Cerebellum (tissue), 4 donors: ENCODE measurements at places on chromosomes 12 and 14.

DNA sequence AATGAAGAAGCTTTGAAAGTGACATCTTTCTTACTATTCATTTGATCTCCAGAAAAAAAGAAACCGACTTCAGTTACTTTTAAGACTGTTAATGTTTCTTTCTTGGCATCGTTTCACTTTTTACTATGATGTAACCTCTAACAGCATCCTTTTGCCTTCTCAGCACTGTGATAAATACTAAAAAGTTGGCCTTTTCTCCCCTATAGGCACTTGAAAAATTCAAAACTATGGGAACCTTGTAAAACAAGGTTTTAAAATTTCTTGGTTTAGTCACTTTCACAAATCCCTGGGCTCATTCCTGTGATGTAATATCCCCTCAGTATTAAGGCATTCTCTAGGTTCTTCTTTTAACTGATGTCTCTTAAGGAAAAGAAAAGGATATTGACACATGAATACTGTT, 281.8 kb downstream of the EGLN3 start:
- no peak for DNase-seq

- DNase-seq, result no peak
Measured at GRCh38 chr14:52442166-52442565, 110.1 kb downstream of the TXNDC16 start.

DNA sequence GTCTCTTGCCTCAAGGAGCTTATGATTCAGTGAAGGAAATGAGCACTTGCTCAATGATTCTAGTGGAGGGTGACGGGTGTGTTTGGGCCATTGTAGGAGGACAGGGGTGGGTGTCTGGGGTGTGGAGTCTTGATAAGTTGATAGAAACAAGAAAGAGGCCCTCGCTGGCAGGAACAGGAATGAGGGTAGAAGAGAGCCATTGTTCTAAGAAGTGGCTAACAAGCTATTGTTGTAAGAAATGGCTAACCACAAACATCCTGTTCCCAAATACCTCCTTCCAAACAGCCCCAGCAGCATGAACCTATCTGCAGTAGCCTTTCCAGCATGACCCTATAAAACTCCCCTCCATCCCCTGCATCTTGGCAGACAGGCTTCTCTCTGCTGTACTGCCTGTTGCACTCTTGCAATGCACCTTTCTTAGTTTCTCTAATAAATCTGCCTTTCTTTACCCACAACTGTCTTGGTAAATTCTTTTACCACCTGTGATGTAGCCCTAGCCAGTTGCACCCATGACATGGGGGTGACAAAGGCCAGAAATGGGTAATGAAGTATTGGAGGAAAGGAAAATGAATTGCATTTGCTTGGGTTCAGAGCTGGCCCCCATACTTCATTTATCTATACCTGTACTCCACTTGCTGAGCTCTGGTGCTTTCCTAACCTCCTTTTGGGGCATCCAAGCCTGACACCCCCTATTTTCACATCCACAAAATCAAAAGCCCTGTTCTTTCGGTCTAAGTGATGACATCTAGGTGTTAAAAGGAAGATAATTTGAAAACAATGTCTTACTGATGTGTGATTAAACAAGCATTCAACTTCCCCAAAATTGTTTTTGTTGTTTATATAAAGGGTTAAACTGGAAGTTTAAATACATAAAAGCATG, 389.1 kb downstream of the GRIN2B start:
- no peak for DNase-seq

DNA sequence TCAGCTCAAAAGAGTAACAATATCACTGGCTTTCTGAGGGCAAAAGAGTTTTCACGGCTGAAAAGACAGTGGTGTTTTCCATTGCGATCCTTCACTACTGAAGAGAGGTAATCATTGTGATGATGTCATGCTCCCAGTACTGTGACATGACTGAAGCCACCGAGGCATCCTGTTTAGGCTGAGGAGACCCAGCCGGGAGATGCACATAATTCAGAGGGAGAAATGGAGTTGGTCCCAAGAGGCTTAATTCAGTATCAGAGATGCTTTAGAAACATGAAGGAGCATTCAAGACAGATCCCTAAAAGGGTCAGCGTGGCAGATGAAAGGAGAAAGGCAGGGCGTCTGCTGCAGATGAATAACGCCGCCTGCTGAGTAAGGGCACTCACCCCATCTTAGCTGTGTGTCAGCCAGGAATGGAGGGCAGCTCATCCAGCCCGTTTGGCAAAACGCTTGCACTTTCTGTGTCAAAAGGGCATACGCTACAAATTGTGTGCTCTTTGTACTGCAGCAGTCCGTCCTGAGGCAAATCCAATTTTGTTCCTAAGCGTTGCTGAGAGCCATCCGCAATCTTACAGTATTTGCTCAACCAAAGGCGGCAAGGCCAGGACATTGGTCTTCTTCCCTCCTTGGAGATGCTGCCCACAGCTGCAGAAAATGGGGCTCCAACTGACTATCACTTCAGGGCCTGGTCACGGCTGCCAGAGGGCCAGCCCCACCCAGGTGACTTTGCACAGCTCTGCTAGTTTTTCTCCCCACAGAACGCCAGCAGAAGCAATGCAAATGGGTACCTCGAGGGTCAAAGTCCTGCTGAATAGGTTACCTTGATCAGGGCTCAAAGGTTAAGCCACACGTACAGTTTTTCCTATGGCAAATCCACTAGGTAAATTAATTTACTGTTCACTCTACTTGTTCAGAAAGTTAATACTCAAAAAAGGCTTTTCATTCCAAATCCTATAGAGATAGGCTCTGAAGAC, 23.5 kb downstream of the CCDC92 start:
- DNase-seq, result peak; percentile 38

GRCh38 chr14:75915045-75915444, 66.8 kb downstream of the TGFB3 start:
- no peak for DNase-seq

GRCh38 chr14:60420050-60420449, 65.8 kb downstream of the C14orf39 start:
- no peak for DNase-seq

DNA sequence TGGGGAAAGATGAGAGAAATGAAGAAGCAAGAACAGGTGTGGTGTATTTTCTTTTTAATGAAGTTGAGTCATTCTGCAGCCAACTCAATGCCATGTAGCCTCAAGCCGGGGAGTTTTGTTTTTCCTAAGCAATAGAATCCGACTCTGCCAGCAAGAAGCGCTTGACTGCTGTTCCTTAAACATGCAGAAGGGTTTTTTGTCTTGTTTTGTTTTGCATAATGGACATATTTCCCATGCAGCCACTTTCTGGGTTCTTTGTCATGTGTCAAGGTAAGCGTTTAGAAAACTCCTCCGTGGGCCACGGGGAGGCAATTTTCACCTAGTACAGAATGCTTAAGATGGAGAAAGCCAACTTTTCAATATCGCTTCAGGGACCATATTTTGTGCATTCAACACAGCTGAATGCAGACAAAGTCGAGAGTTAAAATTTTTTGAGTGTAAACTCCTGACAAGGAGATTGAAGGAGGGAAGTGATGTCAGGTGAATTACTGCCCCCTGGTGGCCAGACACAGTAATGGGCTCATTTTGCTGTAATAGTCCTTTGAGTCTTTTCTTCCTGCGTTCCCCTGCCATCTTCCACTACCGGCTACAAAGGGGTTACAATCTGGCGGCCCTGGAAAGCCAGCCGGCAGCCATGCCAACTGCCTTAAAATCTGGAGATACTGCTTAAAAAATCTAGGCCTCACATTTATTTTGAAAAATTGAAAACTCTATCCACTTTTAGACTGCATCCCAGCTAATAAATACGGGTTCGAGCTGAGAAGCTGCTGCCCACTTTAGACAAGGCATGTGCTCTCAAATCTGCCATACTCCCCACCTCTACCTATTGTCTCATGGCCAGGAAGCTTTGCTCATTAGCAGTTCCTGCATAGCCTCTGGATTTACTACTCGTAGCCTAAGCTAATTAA, 3.2 kb upstream of the FICD start:
- DNase-seq, result peak; percentile 82

DNA sequence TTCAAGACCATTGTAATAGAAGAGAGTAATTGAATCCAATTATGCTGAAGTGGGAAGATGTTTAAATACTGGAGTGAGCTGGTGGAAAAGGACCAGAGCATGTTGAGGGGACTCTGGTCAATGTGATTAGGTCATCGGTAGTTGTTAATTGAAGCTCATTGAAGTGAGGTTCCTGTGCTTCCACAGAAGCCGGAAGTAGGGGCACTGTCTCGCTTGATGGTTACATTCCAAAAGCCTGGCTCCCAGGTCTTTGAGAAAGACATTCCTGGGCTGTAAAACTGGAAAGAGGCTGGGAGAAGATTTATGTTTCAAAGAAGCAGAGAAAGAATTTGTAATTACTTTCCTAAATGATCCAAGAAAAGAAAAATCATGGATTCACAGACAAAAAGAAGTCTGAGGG, 12.3 kb upstream of the CLECL1 start:
- DNase-seq, result no peak

DNA sequence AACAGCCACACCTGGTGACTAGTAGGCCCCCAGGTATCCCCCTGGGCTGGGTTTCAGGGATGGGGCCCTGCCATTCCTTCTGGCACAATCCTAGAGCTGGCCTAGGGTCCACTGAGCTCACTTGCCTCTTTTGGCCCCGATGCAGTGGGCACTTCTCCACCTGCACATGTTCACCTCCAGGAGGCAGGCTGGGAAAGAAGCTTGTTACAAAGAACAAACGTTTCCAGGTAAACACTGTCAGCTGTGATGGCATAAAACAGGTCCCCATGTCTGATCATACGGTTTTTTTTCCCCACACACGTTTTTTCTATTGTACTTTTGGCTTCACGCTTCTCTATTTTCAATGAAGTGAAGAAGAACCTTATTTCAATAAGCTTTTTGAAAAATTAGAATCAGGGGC, 15.8 kb upstream of the HVCN1 start:
- DNase-seq, result no peak

DNA sequence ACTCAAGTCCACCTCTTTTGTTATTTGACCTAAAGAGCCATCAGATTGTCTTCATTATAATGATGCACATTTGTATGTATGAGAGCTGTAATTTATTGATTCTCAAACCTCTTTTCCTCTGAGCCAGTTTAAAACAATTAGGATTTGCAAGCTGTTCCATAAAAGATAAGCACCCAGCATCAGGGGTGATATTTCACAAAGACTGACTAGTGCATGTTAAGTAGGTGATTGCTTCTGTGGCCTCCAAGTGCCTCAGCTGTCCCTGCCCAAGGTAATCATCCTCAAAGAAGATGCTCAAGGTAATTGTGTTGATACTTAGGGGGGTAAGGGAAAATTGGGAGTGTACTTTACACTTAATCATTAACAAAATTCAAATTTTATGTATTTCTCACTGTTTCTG, 18.2 kb downstream of the CEP128 start:
- DNase-seq, result no peak
